PC-9 (cell line): ENCODE measurements at places on chromosomes 12 and 14. TPM values are rescaled to one million over a fixed set of nuclear protein-coding genes. Genes with fewer than 3 reads are reported as not detected.

CD63 gene
- 434 and 536 TPM in 2 replicates for total RNA-seq

DNA sequence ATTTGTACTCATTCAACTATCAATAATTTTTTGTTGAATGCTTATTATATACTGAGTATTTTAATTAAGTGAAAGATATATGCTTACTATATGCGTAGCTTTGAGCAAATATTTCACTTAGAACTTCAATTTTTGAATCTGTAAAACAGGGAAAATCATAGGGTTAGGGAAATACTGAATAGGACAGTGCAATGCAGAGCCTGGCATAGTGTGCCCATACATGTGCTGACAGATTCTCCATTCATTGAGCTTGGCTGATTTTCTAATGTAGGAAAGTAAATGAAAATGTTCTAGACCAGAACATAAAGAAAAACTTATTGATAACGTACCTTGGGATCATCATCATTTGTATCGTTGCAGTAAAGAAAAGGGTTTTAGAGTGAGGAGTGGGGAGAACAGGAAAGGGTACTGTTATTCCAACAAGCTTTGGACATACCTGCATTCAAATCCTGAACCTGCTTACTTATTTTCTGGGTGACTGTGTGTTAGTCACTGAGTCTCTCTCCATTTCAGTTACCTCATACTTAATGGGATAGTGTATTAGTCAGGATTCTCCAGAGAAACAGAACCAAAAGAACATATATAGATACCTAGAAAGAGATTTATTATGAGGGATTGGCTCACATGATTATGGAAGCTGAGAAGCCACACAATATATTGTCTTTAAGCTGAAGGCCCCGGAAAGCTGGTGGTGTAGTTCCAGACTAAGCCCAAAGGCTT lies 436.4 kb downstream of the ADAMTS20 start:
- no peak overlapping the region for H3K27ac ChIP-seq
- H3K4me1 ChIP-seq = no peaks in the 10 kb centered on the region
- no peak for DNase-seq

- H3K4me1 ChIP-seq = no peaks in the 10 kb centered on the region
- H3K36me3 ChIP-seq = no peaks in the 10 kb centered on the region
- no peak for DNase-seq
- no peak overlapping the region for H3K27ac ChIP-seq
These were observed 32.4 kb downstream of the CCDC59 start for GRCh38 chr12:82325540-82326336.

GRCh38 chr14:90453401-90453951 lies 56.6 kb downstream of the CALM1 start:
- no peak overlapping the region for H3K27ac ChIP-seq
- H3K4me3 ChIP-seq = no peak overlapping the region
- no peak for DNase-seq
- H3K36me3 ChIP-seq = no peaks in the 10 kb centered on the region
- no peaks in the 10 kb centered on the region for H3K27me3 ChIP-seq

DNA sequence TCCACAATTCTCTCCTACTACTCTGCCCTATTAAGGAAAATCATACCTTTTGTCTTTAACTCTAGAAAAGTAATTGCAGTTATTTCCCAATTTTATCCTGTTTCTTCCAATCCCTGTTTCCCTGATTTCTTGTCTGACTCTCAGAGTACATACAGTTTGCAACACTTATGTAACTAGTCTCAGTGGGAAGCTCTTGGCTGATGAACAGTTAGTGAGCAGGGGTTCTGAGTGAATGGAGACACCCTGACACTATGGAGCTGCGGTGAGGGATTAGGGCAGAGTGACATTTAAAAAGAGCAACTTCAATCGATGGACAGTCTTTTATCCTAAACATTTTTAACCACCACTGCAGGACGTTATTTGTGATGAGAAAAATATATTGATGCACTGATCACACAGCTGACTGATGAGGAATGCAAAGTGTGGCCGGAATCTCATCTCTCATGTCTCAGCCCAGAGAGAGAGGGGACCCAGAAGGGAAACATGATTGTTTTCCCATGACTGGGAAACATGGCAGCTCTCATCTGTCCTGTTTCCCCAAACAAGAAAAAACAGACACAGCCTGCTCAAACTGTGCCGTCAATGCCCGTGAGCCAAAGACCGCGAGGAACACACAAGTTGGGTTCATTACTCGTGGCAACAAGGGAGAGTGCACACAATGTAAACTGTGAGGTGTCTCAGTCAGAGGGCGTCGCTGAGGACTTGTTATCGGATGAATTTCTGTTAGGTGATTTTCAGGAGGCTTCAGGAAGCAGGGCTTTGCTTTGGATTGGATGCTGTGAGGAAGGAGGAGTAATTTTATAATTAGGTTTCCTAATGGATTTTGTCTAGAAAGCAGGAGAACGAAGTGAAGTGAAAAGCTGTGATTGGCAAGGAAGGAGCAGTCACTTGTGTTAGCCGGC lies 5.2 kb upstream of the SLC6A13 start:
- H3K4me3 ChIP-seq = no peak overlapping the region
- no peaks in the 10 kb centered on the region for H3K4me1 ChIP-seq
- H3K27ac ChIP-seq = no peak overlapping the region
- DNase-seq = no peak

TDG gene
- 17.9 and 21.0 TPM in 2 replicates for total RNA-seq

GRCh38 chr14:104101651-104102281 lies 16.3 kb downstream of the ASPG start:
- no peak overlapping the region for H3K27ac ChIP-seq
- H3K27me3 ChIP-seq = 0 out of 2 replicates have a peak, but pooled peaks cover 3% of the 10 kb centered on the region
- peaks cover 11% of the 10 kb centered on the region; the same call in 1 of the 2 replicates for H3K4me1 ChIP-seq
- DNase-seq = no peak
- H3K4me3 ChIP-seq = no peak overlapping the region

- H3K27me3 ChIP-seq = no peaks in the 10 kb centered on the region
- no peak overlapping the region for H3K27ac ChIP-seq
- H3K4me3 ChIP-seq = no peak overlapping the region
- no peak for DNase-seq
- 0 out of 2 replicates have a peak, but pooled peaks cover 8% of the 10 kb centered on the region for H3K36me3 ChIP-seq
These were observed 32.6 kb upstream of the ANO6 start for GRCh38 chr12:45183246-45183645.

ACOT4 gene
- total RNA-seq = 3.5 and 4.9 TPM in 2 replicates

DNA sequence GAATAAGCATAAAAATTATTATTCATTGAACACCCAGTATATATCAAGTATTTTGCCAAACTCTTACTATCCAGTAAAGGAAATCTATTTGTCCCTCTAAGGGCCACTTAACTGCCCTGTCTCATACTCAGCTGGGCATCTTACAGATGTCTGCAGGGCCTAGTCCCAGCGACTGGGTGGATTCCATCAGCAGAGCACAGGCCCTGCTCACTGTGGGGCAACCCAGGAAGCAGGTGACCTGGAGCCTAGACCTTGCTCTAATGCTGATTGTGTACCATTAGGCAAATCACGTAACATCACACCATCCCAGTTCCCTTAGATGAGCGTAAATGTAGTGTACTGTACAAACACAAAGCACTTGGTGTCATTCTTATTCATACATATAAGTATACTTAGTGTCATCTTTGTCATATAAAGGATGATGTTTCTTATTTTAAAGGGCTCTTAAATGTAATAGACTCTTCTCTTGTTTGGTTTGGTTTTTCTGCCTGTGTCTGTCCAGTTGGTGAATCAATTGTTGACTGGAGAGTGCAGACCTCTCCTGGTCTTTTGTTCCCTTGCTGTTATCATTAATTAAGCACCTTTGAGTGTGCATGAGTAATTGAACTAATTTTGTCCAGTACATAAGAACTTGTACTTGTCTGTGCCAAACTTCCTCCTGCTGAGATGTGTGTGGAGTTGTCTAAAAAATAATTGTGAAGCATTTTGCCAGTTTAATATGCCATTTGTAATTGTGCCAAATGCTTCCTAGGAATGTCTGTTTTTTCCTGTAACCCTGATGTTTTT lies 49.3 kb downstream of the RAB35 start:
- no peaks in the 10 kb centered on the region for H3K36me3 ChIP-seq
- no peak overlapping the region for H3K4me3 ChIP-seq
- no peak overlapping the region for H3K27ac ChIP-seq
- no peaks in the 10 kb centered on the region for H3K27me3 ChIP-seq

DNA sequence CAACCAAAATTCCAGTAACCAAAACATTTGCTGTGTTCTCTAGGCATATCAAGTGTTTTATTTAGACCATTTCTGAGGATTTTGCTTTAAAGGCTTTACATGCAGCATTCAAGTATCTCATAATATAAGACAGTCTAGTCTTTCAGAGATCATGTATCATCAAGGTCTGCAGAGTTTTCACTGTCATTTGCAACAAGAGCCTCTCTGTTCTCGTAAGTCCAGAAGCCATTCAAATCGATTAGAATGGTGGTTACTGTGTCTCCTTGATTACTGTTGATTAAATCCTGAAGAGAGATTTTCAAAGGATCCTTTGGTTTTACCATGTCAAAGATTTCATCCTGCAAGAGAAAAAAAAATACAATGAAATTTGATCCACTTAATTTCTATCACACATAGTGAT lies 36.3 kb downstream of the PPP2R3C start:
- no peak overlapping the region for H3K27ac ChIP-seq
- no peaks in the 10 kb centered on the region for H3K4me1 ChIP-seq
- no peaks in the 10 kb centered on the region for H3K27me3 ChIP-seq
- DNase-seq = no peak
- no peaks in the 10 kb centered on the region for H3K36me3 ChIP-seq
- no peak overlapping the region for H3K4me3 ChIP-seq
